Renal pelvis (tissue), 12 donors: ENCODE measurements at places on chromosomes 1 and 21. TPM values are rescaled to one million over a fixed set of nuclear protein-coding genes. Genes with fewer than 3 reads are reported as not detected.

Gene ASAP3
- polyA plus RNA-seq, result 38.7 TPM

Gene PRRX1
- polyA plus RNA-seq, result 1.2 TPM

Gene RIMKLA
- polyA plus RNA-seq, result 0.73 TPM

Gene DNAJC16
- 26.8 TPM for polyA plus RNA-seq

Gene NVL
- 33.0 TPM for polyA plus RNA-seq

Gene SLAMF6
- polyA plus RNA-seq, result 0.17 TPM

Gene LRRC38
- polyA plus RNA-seq, result 0.16 TPM

Gene RPTN
- not detected for polyA plus RNA-seq

Gene TNFRSF4
- polyA plus RNA-seq, result 1.5 TPM

Gene FOXD2
- polyA plus RNA-seq, result 9.2 TPM

Gene SPATA45
- not detected for polyA plus RNA-seq

Gene OVAAL
- polyA plus RNA-seq, result not detected

Gene PTPN14
- 35.0 TPM for polyA plus RNA-seq

Gene AK5
- polyA plus RNA-seq, result 2.6 TPM

Gene SOAT1
- polyA plus RNA-seq, result 27.9 TPM

Gene PRR9
- not detected for polyA plus RNA-seq

Gene KCNT2
- polyA plus RNA-seq, result 9.8 TPM

Gene TSEN15
- 46.0 TPM for polyA plus RNA-seq

Gene RSPH1
- polyA plus RNA-seq, result 13.7 TPM

Gene SPRR5
- polyA plus RNA-seq, result not detected

Gene MAB21L3
- polyA plus RNA-seq, result 0.67 TPM

Gene CD1D
- 4.7 TPM for polyA plus RNA-seq

Gene PLA2G2C
- not detected for polyA plus RNA-seq

Gene KCNE2
- 0.81 TPM for polyA plus RNA-seq

Gene LYSMD1
- polyA plus RNA-seq, result 16.7 TPM

Gene PGLYRP4
- not detected for polyA plus RNA-seq

Gene RAB42
- polyA plus RNA-seq, result 3.9 TPM

Gene IFI44L
- polyA plus RNA-seq, result 6.7 TPM
